ENCODE measurements at places on chromosomes 11 and 22.

GRCh38 chr22:23837496-23837859 lies 1.3 kb downstream of the DERL3 start:
- DNase-seq = no peak

DNA sequence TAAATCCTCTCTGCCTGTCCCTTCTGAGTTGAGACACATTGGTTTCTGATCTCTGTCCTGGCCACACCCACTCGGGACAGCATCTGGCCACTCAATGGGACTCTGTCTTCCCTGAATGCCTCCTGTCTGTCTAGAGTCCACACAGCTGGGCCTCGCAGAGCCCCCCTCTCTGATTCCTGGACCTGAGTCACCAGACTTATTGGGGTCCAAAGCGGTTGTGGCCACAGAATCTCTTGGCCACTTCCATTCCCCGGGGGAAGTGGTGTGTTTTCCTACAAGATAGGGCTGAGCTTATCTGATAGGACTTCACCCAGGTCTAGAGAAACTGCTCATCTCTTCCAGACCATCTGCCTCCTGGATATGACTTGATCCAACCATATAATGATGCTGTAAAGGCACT lies 57.4 kb upstream of the WNT11 start:
- DNase-seq = no peak

DNA sequence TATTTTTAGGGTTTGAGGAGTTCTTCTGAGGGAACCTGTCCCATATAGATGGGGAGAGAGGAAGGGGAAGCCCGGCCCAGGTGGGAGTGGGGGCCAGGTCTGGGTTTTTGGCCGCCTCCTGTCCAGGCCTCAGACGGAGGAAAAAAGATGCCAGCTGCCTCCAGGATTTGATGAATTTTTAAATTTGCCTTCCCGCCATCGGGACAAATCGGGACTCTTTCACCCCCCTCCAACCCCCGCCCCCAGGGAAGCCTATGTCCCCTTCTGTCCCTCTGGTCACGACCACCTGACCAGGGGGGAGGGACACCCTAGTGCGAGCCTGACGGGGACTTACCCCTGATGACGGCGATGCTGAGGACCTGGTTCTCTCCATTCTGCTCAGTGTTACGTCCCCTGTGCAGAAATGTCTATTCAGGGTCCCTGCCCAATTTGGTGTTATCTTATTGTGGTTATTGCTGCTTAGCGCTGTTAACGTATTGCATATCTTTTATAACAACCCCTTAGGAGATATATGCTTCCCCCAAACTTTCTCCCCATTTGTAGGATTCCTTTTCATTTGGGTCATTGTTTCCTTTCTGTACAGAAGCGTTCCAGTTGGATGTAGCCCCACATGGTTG lies 115.9 kb upstream of the GRK3 start:
- DNase-seq = no peak

GRCh38 chr22:41940832-41941765 lies 5.9 kb downstream of the CENPM start:
- DNase-seq = peak; percentile 70

- no peak for DNase-seq
These were observed 155.5 kb upstream of the DDI1 start for GRCh38 chr11:103880968-103881367.

GRCh38 chr11:122653916-122654585 lies 1.5 kb upstream of the UBASH3B start:
- no peak for DNase-seq

DNA sequence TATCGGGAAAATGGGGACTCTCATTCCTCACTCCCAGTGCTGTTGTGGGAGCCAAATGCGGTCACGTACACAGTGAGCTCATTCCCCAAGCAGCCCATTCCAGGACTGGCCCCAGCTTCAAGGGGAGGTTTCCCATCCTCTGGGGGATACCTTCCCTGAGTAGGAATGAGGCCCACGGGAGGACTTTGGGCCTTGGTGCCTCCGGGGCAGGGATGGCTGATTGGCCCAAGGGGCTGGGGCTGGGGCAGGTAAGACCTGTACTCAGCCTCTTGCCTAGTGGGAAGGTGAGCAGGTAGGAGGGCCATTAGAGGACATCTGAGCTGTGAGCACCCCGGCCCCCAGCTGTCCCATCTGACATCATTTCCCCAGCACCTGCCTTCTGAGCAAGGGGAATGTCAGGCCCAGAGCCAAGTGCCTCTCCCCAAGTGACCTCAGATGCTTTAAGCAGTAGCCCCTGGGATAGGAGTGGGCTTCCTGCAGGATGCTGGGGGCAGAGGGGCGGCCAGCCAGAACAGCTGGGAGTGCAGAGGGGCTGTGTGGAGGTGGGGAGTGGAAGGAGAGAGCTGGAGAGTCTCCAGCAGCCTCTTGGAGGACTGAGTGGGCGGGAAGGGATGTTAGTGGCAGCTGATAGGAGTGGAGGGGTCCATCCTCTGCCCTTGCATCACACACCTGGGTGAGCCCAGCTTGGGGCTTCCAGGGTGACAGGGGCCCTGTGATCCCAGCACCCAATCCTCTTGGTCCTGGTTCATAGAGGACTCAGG lies 58.4 kb downstream of the CD82 start:
- DNase-seq = no peak

DNA sequence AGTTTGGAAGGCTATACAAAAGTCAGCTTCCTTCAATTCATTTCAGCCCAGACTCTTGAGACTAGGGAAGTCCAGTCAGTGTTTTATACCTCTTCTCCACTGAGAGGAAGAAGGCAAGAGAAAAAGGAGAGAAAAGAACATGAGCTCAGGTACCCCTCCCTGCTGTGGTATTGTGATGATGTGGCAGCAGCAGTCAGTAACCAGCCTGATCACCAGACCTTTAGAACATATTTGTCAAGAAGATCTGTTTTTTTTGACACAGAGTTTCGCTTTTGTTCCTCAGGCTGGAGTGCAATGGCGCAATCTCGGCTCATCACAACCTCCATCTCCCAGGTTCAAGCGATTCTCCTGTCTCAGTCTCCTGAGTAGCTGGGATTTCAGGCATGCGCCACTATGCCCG lies 21.2 kb upstream of the RPS13 start:
- no peak for DNase-seq

DNA sequence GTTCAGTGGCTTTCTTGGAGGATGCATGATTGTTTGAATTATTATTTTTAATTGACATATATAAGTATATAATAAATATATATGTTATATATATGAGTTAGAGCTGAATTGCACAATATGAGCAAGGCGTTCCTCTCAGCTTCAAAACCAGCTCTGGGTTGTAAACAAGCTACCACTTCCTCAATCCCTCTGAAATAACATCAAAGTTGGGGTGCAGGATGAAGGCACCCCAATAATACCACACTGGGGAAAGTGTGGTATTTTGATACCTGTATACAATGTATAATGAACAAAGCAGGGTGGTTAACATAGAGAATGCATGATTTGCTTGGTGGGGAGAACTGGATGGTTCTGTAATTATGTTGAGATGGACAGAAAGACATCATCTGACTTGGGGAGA lies 1.7 kb upstream of the SORL1 start:
- DNase-seq = no peak

GRCh38 chr22:22431271-22432220 lies 77.0 kb downstream of the ZNF280B start:
- peak; percentile 39 for DNase-seq

DNA sequence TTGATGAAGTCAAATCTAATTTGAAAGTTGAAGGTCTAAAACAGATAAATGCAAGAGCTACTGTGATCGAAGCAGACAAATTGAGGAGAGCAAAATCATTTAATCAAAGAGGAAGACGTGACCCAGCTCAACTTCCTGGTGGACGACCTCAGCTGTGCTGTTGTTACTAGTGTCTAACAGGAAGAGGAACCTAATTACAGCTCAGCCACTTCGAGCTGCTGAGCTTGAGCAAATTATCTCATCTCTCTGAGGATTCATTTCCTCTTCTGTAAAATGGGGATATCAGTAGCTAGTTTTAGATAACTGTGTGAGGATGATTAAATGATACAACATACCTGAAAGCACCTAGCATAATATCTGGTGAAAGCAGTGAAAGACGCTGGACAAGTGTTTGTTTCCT lies 48.6 kb upstream of the OLFML1 start:
- DNase-seq = no peak

- DNase-seq = no peak
These were observed 63.0 kb downstream of the RELT start for GRCh38 chr11:73439002-73439843.

GRCh38 chr11:27247660-27248059 lies 115.4 kb downstream of the CCDC34 start:
- no peak for DNase-seq

GRCh38 chr22:49979587-49980264 lies 19.2 kb downstream of the PIM3 start:
- DNase-seq = no peak
